ENCODE measurements at places on chromosomes 4 and X.

DNA sequence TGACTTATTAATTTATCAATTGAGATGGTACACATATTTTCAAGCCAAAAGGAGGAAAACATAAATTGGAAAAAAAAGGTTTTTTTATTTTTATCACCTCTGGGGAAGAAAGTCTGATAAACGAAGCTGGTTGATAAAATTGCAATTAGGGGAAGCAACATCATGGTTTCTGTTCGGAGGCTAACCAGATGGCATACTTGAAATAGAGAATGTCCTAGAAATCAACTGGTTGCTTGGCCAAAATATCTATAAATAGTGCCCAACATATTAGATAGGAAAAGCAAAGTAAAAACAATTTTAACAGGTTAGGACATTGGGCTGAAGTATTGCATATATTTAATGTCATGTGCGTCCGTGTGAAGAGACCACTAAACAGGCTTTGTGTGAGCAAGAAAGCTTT, 14.3 kb downstream of the KLKB1 start:
- peaks cover 1% of the 10 kb centered on the region for H3K4me1 ChIP-seq
- no peak overlapping the region for H3K4me3 ChIP-seq
- no peaks in the 10 kb centered on the region for H3K27me3 ChIP-seq
- no peak overlapping the region for H3K27ac ChIP-seq

GRCh38 chr4:100061835-100062234, 111.8 kb upstream of the H2AZ1 start:
- no peaks in the 10 kb centered on the region for H3K4me1 ChIP-seq
- H3K27me3 ChIP-seq = no peaks in the 10 kb centered on the region
- no peaks in the 10 kb centered on the region for H3K36me3 ChIP-seq
- H3K27ac ChIP-seq = no peak overlapping the region
- H3K4me3 ChIP-seq = no peak overlapping the region

- no peak overlapping the region for H3K27ac ChIP-seq
- no peak overlapping the region for H3K4me3 ChIP-seq
- no peaks in the 10 kb centered on the region for H3K27me3 ChIP-seq
Observed at GRCh38 chr4:78756137-78756536, 20.0 kb upstream of the BMP2K start.

DNA sequence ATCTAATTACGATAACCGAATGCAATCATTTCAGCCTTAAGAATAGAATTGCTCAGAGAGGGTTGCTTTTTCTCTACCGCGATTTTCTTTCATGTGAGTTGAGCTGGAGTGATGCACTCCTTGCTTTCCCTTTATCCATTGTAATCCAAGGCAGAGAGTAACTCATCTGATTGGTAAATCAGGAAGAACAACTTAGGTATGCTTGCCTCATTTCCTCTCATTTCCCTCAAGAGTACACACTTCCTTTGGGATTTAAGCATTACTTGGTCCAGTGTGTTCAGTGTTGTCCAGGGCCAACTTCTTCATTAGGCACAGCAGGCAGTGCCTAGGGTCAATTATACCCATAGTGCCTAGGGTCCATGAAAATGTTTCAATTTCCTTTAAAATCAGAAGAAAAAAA, 15.7 kb upstream of the N4BP2 start:
- no peak overlapping the region for H3K27ac ChIP-seq
- H3K36me3 ChIP-seq = no peaks in the 10 kb centered on the region
- no peaks in the 10 kb centered on the region for H3K27me3 ChIP-seq
- no peaks in the 10 kb centered on the region for H3K4me1 ChIP-seq
- H3K4me3 ChIP-seq = no peak overlapping the region
- no peak for DNase-seq

DNA sequence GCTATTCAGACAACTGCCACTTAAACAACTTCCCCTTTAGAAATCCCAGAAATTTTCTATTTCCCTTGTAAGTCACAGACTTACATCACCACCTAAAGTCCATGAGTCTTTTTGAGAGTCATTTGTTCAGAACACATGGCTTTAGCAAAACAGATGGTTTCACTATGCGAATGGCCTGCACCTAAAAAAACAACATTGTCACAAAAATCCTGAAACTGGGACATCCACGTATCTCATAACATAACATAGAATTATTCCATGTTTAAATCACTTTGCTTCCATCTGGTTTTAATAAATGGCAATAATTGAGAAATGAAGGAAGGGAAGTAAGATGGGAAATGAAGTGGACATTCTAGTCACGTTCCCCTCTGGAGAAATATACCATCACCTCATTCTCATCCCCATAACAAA, 155.3 kb upstream of the EDNRA start:
- H3K4me3 ChIP-seq = no peak overlapping the region
- H3K27ac ChIP-seq = no peak overlapping the region
- no peaks in the 10 kb centered on the region for H3K4me1 ChIP-seq
- no peak for DNase-seq
- no peaks in the 10 kb centered on the region for H3K27me3 ChIP-seq

- H3K27ac ChIP-seq = no peak overlapping the region
- H3K4me3 ChIP-seq = no peak overlapping the region
- H3K36me3 ChIP-seq = no peaks in the 10 kb centered on the region
- DNase-seq = no peak
- no peaks in the 10 kb centered on the region for H3K4me1 ChIP-seq
- no peaks in the 10 kb centered on the region for H3K27me3 ChIP-seq
Observed at GRCh38 chrX:46735622-46736021, 23.3 kb downstream of the SLC9A7 start.

- DNase-seq = no peak
- no peak overlapping the region for H3K4me3 ChIP-seq
- H3K27me3 ChIP-seq = no peaks in the 10 kb centered on the region
- no peaks in the 10 kb centered on the region for H3K36me3 ChIP-seq
Observed at GRCh38 chrX:109720947-109721346, 12.1 kb downstream of the ACSL4 start.

- H3K36me3 ChIP-seq = no peaks in the 10 kb centered on the region
- H3K27me3 ChIP-seq = no peaks in the 10 kb centered on the region
- no peak overlapping the region for H3K4me3 ChIP-seq
Observed at GRCh38 chr4:177960566-177960965, 518.3 kb upstream of the AGA start.

DNA sequence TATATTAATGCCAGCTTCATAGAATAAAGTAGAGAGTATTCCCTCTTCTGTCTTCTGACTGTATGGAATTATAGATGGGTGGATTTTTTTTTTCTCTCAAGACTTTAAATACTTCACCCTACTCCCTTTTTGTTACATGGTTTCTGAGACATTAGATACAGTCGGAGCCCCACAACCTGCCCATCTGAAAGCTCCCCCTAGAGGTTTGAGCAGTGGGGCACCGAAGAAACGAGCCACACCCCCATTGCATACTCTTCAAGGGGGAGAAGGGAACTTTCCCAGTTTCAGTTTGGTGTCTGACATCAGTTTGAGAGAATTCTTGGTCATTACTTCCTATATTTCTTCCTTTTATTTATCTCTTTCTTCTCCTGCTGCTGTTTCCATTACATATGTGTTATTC, 437.6 kb upstream of the AGA start:
- DNase-seq = no peak
- no peaks in the 10 kb centered on the region for H3K27me3 ChIP-seq
- no peak overlapping the region for H3K27ac ChIP-seq
- H3K4me3 ChIP-seq = no peak overlapping the region
- no peaks in the 10 kb centered on the region for H3K36me3 ChIP-seq

- DNase-seq = no peak
- no peaks in the 10 kb centered on the region for H3K4me1 ChIP-seq
- H3K4me3 ChIP-seq = peak overlapping the region; percentile 83
- no peak overlapping the region for H3K27ac ChIP-seq
- H3K36me3 ChIP-seq = no peaks in the 10 kb centered on the region
Observed at GRCh38 chrX:120244395-120244734, 6.2 kb upstream of the ZBTB33 start.

GRCh38 chr4:19831644-19832285, 419.9 kb upstream of the SLIT2 start:
- no peak overlapping the region for H3K27ac ChIP-seq
- no peak overlapping the region for H3K4me3 ChIP-seq
- DNase-seq = no peak
- H3K27me3 ChIP-seq = no peaks in the 10 kb centered on the region
- H3K4me1 ChIP-seq = no peaks in the 10 kb centered on the region

DNA sequence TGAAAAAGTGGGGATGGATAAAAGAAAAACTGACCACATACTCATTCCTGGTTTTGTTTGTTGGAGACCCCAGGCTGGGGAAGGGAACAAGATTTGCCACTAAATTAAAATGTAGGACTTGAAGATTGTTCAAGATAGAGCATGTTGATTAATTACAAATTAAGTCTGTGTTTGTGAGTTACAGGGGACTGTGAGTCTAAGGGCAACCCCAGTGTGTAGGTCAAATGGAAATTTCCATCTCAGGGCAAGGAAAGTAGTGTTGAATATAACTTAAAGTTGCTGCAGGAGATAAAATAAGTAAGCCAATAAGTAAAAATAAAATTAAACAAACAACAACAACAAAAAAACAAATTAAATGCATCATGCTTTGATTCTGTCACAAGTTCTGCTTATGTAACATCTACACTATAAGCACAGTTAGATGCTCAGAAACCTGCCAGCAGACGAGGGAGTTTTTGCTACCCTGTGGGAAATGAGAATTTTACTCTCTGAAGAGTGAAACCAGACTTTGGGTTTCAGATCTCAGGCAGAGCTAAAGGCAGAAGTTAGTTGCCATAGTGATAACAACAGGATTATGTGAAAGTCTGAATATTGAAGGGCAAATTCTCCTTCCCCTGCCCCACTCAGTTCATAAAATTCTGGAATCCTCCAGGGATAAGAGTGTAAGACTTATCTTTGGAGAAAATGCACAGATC, 352.3 kb downstream of the GRXCR1 start:
- H3K4me3 ChIP-seq = no peak overlapping the region
- H3K36me3 ChIP-seq = no peaks in the 10 kb centered on the region
- H3K27me3 ChIP-seq = no peaks in the 10 kb centered on the region

GRCh38 chr4:53889326-53890055, 174.9 kb downstream of the CHIC2 start:
- H3K27me3 ChIP-seq = no peaks in the 10 kb centered on the region
- no peaks in the 10 kb centered on the region for H3K36me3 ChIP-seq
- no peaks in the 10 kb centered on the region for H3K4me1 ChIP-seq
- no peak overlapping the region for H3K27ac ChIP-seq
- DNase-seq = no peak

- no peak overlapping the region for H3K27ac ChIP-seq
- no peaks in the 10 kb centered on the region for H3K27me3 ChIP-seq
- no peak overlapping the region for H3K4me3 ChIP-seq
- no peaks in the 10 kb centered on the region for H3K36me3 ChIP-seq
Observed at GRCh38 chrX:10833299-10834169, 213.1 kb upstream of the MID1 start.

DNA sequence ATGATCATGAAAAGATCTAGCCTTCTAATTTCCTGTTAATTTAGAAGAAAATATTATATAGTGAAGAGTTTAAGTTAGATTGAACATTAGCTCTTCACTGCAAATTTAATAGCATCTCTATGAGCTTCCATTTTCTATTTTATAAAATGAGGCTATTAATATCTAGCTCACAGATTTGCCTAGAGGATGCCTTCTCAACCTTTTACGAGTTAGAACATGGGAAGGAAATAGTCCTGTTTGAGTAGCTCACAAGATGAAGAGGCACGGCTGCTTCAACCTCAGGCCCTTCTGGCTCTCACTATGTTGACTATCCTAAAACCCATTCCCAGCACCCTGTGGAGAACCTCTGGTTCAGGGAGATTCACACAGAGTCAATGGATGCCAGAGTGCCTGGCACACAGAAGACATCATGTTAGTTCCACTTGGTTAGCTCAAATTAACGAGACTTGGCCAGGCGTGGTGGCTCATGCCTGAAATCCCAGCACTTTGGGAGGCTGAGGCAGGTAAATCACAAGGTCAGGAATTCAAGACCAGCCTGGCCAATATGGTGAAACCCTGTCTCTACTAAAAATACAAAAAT, 97.9 kb upstream of the GUCY1A1 start:
- H3K4me1 ChIP-seq = no peaks in the 10 kb centered on the region
- H3K36me3 ChIP-seq = no peaks in the 10 kb centered on the region
- H3K4me3 ChIP-seq = no peak overlapping the region
- no peak overlapping the region for H3K27ac ChIP-seq

GRCh38 chr4:137454767-137455166, 77.5 kb downstream of the PCDH18 start:
- H3K4me3 ChIP-seq = no peak overlapping the region
- DNase-seq = no peak
- no peaks in the 10 kb centered on the region for H3K27me3 ChIP-seq

DNA sequence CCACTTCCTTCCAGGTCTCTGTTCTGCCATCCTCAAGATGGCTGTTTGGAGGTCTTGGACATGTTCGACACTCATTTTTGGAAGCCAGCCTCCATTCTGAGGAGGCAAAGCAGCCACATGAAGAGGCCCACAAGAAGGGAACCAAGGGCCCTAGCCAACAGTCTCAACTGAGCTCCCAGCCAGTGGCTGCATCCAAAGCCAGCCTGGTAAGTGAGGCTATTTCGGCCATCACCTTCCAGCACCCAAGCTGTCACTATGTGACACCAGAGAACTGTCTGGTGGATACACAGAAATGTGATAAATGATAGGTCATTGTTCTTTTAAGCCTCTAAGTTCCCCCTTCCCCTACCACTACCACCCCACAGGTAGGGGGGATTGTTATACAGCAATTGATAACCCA, 127.2 kb downstream of the NPNT start:
- H3K4me3 ChIP-seq = no peak overlapping the region
- H3K27ac ChIP-seq = no peak overlapping the region
- DNase-seq = no peak
- no peaks in the 10 kb centered on the region for H3K36me3 ChIP-seq
- no peaks in the 10 kb centered on the region for H3K27me3 ChIP-seq

GRCh38 chr4:141130947-141131605, 2.2 kb downstream of the RNF150 start:
- H3K27me3 ChIP-seq = peaks cover 6% of the 10 kb centered on the region
- H3K27ac ChIP-seq = no peak overlapping the region
- peaks cover 1% of the 10 kb centered on the region for H3K4me1 ChIP-seq
- no peaks in the 10 kb centered on the region for H3K36me3 ChIP-seq

- H3K36me3 ChIP-seq = no peaks in the 10 kb centered on the region
- H3K27me3 ChIP-seq = no peaks in the 10 kb centered on the region
- H3K4me1 ChIP-seq = no peaks in the 10 kb centered on the region
- H3K27ac ChIP-seq = no peak overlapping the region
- no peak for DNase-seq
Observed at GRCh38 chrX:23938690-23939089, 30.9 kb downstream of the CXorf58 start.

- no peak for DNase-seq
- no peak overlapping the region for H3K27ac ChIP-seq
- H3K27me3 ChIP-seq = no peaks in the 10 kb centered on the region
- peaks cover 6% of the 10 kb centered on the region for H3K36me3 ChIP-seq
- peak overlapping the region; percentile 78 for H3K4me3 ChIP-seq
Observed at GRCh38 chrX:53082773-53083616, 828 bp downstream of the TSPYL2 start.

- no peak for DNase-seq
- no peak overlapping the region for H3K4me3 ChIP-seq
- H3K36me3 ChIP-seq = no peaks in the 10 kb centered on the region
- no peaks in the 10 kb centered on the region for H3K27me3 ChIP-seq
- H3K27ac ChIP-seq = no peak overlapping the region
Observed at GRCh38 chr4:169724260-169724659, 33.5 kb downstream of the HPF1 start.

All from iPS DF 6.9 (cell line).